ENCODE measurements at places on chromosomes 11 and 22.

- no peak for DNase-seq
Observed at GRCh38 chr22:43923191-43923590, 414 bp upstream of the PNPLA3 start.

DNA sequence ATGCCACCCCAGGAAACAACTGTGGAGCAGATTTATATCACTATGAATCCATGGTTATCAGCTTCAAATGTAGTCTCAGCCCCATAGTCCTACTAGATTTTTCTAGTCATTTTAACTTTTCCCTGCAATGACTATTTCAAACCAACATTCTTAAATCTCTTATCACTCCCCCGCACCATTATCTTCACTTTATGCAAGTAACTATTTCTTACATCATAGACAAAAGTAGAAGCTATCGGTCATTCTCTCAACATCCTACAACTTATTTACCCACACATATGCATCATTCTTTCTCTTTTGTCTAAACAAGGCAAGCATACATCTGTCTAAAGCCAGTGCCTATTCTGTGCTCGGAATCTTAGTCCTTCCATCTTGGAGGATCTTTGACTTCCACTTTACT, 4.4 kb downstream of the TIMM10B start:
- no peak for DNase-seq

DNA sequence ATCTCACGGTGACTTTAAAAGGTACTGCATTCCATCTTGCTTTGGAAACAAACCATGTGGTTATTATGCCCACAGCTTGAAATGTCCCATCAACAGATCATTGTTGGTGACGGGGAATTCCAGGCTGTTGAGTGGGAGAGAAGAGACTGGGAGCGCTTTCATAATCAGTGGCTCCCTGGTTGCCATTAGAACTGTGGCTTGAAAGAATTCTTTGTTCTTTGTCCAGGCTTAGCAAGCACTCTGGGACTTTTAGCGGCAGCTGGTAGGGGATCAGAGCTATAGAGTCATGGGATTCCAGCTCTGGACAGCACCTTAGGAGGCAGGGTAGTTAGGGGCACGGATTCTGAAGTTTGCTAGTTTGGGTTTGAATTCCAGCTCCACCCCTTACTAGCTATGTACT, 22.0 kb downstream of the MMP20 start:
- no peak for DNase-seq

DNA sequence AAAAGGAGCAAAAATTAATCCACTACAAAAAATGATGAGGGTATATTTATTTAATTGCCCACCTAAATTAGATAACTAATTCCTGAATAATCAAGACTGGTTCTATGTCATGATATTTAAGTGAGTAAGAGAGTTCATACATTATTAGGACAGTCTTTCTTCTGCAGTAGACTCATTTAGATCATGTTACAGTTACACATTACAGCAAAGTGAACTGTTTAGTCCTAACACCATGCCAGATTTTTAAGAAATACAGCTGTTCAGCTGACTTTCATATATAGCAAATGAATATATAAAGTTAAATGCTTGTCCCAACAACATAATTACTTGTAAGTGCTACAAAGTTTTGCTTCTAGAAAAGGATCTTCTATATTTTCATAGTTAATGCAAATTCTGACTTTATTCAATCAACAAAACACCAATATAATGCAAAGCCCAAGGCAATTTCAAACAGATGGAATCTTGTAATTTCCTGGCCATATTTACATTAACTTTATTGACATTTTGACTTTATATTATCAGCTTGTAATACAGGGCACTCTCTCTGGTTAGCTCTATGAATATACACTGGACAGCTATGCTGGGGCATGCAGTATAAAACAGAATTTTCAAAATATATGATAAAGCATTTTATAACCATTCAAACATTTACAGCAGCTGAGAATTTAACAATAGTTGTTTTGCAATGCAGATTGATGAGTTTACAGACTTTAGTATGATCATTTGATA, 45.7 kb upstream of the TP53AIP1 start:
- DNase-seq: no peak

DNA sequence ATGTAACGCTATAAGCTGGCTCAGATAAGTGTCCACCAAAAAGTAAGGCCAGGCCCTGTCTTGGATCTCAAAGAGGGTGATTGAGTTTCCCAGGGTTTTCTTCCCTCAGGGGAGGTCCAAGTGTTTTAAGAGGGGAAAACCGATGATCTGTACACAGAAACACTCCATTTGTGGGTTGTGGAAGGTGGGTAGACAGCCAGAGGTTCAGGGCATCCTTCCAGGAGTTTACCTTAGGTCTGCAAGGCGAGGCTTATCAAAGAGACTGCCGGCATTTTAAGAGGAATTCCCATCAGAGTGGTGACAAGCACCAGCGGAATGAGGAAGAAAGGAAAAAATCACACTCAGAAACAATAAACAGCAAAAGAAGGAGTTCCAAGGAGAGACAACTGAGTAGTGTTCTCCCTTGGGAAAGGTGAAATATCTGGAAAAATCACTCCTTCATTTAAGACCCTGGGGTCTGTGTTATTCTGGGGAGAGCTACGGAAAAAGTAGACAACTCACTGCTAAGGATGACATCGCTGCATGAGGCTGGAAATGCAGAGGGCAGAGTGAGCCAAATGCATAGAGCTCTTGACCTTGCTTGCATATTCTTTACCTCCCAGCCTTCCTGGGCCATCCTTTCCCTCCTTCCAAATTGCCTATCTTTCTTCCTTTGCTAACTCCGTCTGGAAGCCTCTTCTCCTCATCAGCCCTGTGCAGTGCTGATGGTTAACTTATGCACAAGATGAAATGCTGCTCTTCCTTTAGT, 22.1 kb upstream of the MMP7 start:
- no peak for DNase-seq

- DNase-seq: no peak
Observed at GRCh38 chr11:130379276-130379675, 49.1 kb downstream of the ADAMTS8 start.

GRCh38 chr11:36268337-36268985, 20.8 kb downstream of the COMMD9 start:
- DNase-seq: no peak

- no peak for DNase-seq
Observed at GRCh38 chr11:125448136-125448535, 47.9 kb downstream of the FEZ1 start.

DNA sequence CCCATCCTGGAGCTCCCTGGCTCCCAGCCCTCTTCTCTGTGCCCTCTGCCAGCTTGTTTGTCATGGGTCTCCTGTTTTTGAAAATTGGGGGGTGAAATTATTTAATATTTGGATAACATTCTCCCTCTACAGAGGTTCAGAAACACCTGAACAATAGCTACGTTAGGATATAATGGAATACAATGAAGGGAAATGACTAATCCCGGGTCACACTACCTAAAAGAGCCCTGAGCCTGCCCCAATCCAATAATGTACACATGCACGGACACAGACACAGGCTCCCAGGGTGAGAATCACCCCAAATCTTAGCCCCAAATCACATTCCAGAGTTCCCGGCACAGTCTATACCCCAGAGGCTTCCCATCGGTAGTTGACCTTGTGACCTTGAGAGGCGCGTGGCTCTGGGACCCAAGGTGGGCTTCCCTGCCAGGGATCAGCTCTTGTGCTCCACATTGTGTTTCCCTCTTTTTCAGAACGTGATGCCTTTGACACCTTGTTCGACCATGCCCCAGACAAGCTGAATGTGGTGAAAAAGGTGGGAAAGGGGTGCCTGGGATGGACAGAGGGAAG, 135.5 kb downstream of the PARVA start:
- no peak for DNase-seq

GRCh38 chr11:88231894-88232482, 56.7 kb upstream of the RAB38 start:
- DNase-seq: no peak

DNA sequence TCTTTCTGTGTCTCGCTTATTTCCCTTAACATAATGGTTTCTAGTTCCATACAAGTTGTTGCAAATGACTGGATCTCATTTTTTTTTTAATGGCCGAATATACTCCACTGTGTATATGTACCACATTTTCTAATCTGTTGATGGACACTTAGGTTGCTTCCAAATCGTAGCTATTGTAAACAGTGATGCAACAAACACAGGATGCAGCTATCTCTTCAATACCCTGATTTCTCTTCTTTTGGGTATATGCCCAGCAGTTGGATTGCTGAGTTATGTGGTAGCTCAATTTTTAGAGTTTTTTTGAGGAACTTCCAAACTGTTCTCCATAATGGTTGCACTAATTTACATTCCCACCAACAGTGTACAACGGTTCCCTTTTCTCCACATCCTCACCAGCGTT, 100.4 kb upstream of the CHORDC1 start:
- no peak for DNase-seq

DNA sequence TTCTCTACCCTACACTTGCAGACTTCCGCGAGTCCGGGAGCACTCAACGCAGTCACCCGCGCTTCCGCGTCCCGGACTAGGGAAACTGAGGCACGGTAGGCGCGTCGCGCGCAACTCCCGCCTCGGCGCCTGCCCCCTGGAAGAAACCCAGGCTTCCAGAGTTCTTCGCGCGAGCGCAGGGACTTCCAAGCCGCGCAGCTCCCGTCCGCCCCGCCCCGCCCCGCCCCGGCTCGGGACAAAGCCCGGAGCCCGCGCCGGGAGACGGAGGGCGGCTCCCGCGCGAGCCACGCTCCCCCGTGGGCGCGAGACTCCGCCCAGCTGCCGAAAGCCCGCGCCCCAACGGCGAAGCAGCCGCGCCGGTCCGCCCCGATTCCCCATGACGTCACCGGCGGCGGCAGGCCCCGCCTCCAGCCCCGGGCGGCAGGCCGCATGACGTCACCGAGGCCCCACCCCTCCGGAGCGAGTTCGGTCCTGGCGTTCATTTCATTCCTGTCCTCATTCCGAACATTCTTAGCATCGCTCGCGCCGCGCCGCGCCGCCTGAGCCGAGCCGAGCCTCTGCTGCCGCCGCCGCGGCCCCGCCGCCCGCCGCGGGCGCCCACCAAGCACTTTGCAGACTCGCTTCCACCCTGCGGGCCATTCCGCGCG, at the start of gene TEAD1:
TSS of gene TEAD1 (plus strand) at position 498 of the 647 bp plus-strand sequence.
- DNase-seq: peak; percentile 73

- DNase-seq: no peak
Observed at GRCh38 chr11:64057890-64058289, 22.2 kb downstream of the FLRT1 start.

DNA sequence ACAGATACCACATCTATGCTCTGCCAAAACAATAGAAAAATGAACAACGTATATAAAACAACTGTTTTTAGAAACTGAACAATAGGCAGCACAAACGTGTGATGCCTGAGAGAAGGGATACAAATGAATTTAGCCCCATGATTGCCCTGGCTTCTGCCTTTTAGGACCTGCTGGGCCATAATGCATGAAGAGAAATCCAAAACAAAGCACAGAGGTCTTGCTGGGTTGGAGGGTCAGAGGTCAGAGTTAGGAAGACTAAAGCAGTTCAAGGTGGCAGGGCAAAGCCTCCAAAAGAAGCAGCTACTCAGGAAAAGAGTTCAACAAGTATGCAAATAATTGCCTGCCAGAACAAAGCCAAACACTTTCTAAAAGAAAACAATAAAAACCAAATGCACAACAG, 138.5 kb downstream of the TTC28 start:
- no peak for DNase-seq

- DNase-seq: no peak
Observed at GRCh38 chr11:123616505-123617198, 37.8 kb downstream of the SCN3B start.

- DNase-seq: no peak
Observed at GRCh38 chr11:61418136-61418535, 11.6 kb downstream of the CPSF7 start.

DNA sequence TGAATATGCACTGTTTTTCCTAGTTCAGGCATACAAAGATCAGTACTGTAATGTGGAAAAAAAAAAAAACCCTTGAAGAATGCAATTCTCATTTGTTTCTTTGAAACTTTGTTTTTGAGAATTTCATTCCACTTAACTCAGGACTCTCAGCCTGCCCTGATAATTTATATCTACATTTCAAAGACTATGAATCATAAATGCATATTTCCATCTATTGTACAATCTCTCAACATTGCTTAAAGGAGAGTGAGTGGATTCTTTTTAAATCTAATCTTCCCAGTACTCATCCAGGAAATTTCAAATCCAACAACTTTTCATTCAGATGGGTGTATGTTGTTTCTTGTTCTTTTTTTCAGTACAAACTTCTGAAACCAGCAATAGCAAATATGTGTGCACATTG, 322.2 kb upstream of the DDI1 start:
- no peak for DNase-seq

GRCh38 chr11:72985645-72986044, 156.5 kb downstream of the FCHSD2 start:
- no peak for DNase-seq

DNA sequence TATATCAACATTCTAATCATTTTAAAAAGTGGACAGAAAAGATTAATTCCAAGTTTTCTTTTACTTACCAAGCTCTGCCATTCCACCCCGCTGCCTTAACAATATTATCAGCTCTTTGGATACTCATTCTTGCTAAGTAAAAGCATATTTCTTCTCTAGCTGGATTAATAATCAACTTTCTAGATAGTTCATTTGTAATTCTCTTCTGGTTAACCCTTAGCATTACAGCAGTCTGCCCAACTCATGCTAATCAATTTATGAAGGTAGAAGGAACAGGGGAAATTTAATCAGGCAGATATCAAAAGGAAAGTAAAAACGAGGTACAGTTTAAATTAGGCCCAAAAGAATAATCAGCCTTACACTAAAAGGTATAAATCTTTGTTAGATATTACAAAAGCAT, 41.0 kb upstream of the SOX6 start:
- no peak for DNase-seq

DNA sequence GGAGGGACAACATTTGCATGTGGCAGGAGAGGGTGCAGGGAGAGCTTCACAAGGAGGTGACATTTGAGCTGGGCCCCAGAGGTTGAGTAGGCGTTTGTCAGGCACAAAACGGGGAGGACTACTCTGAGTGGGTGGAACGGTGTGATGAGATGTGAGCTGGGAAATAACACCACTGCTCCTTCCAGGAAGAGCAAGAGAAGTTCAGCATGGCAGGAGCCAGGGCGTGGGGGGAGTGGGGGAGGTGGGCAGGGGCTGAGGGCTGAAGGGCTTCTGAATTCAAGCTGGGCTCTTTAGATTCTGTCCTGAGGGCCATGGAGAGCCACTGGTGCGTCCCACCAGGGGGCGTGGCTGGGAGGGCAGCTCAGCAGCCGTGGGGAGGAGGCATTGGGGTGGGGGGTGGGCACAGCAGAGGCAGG, 54.2 kb downstream of the OTOG start:
- no peak for DNase-seq

GRCh38 chr11:116861539-116861938, 24.1 kb upstream of the APOA1 start:
- DNase-seq: no peak

GRCh38 chr11:2460540-2461252, 15.9 kb downstream of the KCNQ1 start:
- no peak for DNase-seq

- no peak for DNase-seq
Observed at GRCh38 chr11:45245218-45246045, 40.7 kb downstream of the SYT13 start.

- DNase-seq: no peak
Observed at GRCh38 chr22:18954990-18955571, 19.0 kb upstream of the PRODH start.

- DNase-seq: peak; percentile 82
Observed at GRCh38 chr11:126929179-126930061, 71.2 kb downstream of the KIRREL3 start.

Measured in AG04449 (cell line).